Smooth muscle cell of trachea (primary cell): ENCODE measurements at places on chromosomes 5 and 9. TPM values are rescaled to one million over a fixed set of nuclear protein-coding genes. Genes with fewer than 3 reads are reported as not detected.

Gene ARRDC3
- total RNA-seq: 90.8 and 110 TPM in 2 replicates

Gene ANKRD31
- total RNA-seq: under 0.01 and 0.29 TPM in 2 replicates

Gene PRSS3
- 11.1 and 13.2 TPM in 2 replicates for total RNA-seq

Gene PCDHGA9
- total RNA-seq: 7.4 and 8.0 TPM in 2 replicates

Gene ORM1
- not detected in 2 replicates for total RNA-seq

Gene RUSC2
- 17.5 and 27.0 TPM in 2 replicates for total RNA-seq

Gene FSTL4
- total RNA-seq: 0.17 TPM in 1 of 2 replicates, not detected in the other

Gene PCDHGA12
- 26.0 and 35.4 TPM in 2 replicates for total RNA-seq

Gene IFNA17
- not detected in 2 replicates for total RNA-seq

Gene SAXO1
- total RNA-seq: under 0.01 and 0.17 TPM in 2 replicates

Gene SPRY4
- 2.5 and 3.5 TPM in 2 replicates for total RNA-seq

Gene DAB2IP
- 6.7 and 22.2 TPM in 2 replicates for total RNA-seq

Gene NMUR2
- not detected in 2 replicates for total RNA-seq

Gene SIT1
- 0.29 TPM in 1 of 2 replicates, not detected in the other for total RNA-seq

Gene DMRT2
- 0.17 TPM in 1 of 2 replicates, not detected in the other for total RNA-seq

Gene WNK2
- 0.15 TPM in 1 of 2 replicates, not detected in the other for total RNA-seq

Gene IGFBPL1
- total RNA-seq: not detected in 2 replicates

Gene RNF183
- not detected in 2 replicates for total RNA-seq

Gene ZNG1A
- 12.1 and 50.9 TPM in 2 replicates for total RNA-seq

Gene SERF1A
- total RNA-seq: 4.1 and 5.5 TPM in 2 replicates

Gene CYLC2
- not detected in 2 replicates for total RNA-seq

Gene IL9
- total RNA-seq: not detected in 2 replicates

Gene SPINK5
- total RNA-seq: not detected in 2 replicates

Gene FOXD4
- total RNA-seq: 0.17 TPM in 1 of 2 replicates, not detected in the other

Gene NUTM2F
- total RNA-seq: not detected in 2 replicates

Gene PPP1R26
- total RNA-seq: 6.7 and 10.3 TPM in 2 replicates

Gene PSMB7
- total RNA-seq: 149 and 265 TPM in 2 replicates

Gene GOLM1
- 50.2 and 54.6 TPM in 2 replicates for total RNA-seq

Gene PCDHA11
- 0.29 and 0.50 TPM in 2 replicates for total RNA-seq

Gene ATG12
- 70.8 and 103 TPM in 2 replicates for total RNA-seq

Gene SLC27A4
- total RNA-seq: 10.6 and 18.9 TPM in 2 replicates

Gene SPINK13
- total RNA-seq: not detected in 2 replicates

Gene VCAN
- 384 and 399 TPM in 2 replicates for total RNA-seq

Gene LHFPL2
- 63.6 and 84.7 TPM in 2 replicates for total RNA-seq

Gene KCNV2
- total RNA-seq: not detected in 2 replicates

Gene PTGS1
- total RNA-seq: 44.8 and 67.8 TPM in 2 replicates

Gene PKD2L2
- not detected in 2 replicates for total RNA-seq

Gene MELK
- 5.3 and 35.3 TPM in 2 replicates for total RNA-seq

Gene CBY3
- total RNA-seq: not detected in 2 replicates
